ENCODE measurements at places on chromosomes 1 and 21. TPM values are rescaled to one million over a fixed set of nuclear protein-coding genes. Genes with fewer than 3 reads are reported as not detected.

Gene ESRRG
- not detected for total RNA-seq

Gene PLCH2
- 6.5 TPM for total RNA-seq

Gene RGSL1
- total RNA-seq, result not detected

- no peak for DNase-seq
Observed at GRCh38 chr1:184604152-184604900, 150.3 kb downstream of the EDEM3 start.

DNA sequence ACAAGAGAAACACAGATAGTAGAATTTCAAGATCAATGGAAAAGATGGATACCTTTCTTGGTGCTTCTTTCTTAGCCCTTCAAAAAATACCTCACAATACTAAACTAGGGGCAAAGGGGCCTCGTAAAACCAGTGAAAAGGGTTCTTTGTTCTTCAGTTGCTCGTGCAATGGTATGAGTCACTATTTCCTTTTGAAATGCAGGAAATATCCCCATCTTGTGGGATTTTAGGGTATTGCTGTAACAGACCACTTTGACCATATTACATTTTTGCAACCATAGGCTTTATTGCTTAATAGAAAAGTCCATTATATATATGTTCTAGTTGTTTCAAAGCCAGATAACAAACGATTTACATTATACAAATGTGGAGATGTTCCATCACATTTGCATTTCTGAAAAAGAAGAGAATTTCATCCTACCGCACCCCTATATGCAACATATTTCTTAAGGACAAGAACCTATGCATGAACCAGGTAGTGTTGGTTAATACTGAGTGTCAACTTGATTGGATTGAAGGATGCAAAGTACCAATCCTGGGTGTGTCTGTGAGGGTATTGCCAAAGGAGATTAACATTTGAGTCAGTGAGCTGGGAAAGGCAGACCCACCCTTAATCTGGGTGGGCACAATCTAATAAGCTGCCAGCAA lies 88.6 kb upstream of the PKN2 start:
- DNase-seq, result no peak

Measured in activated CD8-positive, alpha-beta memory T cell treated with anti-CD3 and anti-CD28 coated beads, Interleukin-2, amount 10 ng/mL, durations not matched to agents 7 days and 5 days (primary cell).